ENCODE measurements at places on chromosomes 4 and X.

GRCh38 chr4:108053251-108053711 is 63.6 kb downstream of the HADH start:
- DNase-seq: no peak

- DNase-seq: no peak
Measured at GRCh38 chr4:78776729-78777575, 802 bp downstream of the BMP2K start.

GRCh38 chrX:2643880-2644279 is 47.2 kb upstream of the CD99 start:
- no peak for DNase-seq

GRCh38 chrX:35858361-35858760 is 60.2 kb downstream of the MAGEB16 start:
- no peak for DNase-seq

GRCh38 chr4:26912810-26913209 is 52.2 kb downstream of the STIM2 start:
- DNase-seq: no peak

GRCh38 chr4:185256446-185256845 is 47.0 kb downstream of the SNX25 start:
- DNase-seq: no peak

GRCh38 chr4:89788206-89789072 is 48.5 kb downstream of the SNCA start:
- no peak for DNase-seq

- DNase-seq: no peak
Measured at GRCh38 chr4:126247409-126247808, 932.7 kb downstream of the FAT4 start.

DNA sequence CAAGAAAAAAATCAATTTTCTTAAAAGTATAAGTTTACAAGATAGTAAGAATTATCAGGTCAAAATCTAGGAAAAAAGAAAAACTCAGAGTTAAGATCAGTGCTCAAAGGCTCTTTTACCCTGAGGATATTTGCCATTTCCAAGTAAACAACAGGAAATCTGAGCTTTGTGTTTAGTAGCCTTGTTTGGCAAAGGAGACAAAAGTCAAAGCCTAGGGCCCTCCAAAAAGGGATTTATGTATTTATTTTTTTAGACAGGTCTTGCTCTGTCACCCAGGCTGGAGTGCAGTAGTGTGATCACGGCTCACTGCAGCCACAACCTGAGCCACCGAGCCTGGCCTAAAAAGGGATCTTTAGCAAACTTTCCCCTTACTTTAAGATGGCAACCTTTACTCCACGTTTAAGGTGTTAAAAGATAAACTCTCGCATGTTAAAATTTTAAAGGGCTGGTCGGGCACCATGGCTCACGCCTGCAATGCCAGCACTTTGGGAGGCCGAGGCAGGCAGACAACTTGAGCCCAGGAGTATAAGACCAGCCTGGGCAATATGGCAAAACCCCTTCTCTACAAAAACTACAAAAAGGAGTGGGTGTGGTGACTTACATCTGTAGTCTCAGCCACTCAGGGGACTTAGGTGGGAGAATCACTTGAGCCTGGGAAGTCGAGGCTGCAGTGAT is 21.3 kb upstream of the OPHN1 start:
- no peak for DNase-seq

- DNase-seq: no peak
Measured at GRCh38 chr4:10005632-10006031, 15.7 kb downstream of the SLC2A9 start.

- no peak for DNase-seq
Measured at GRCh38 chrX:73916931-73917667, 354.1 kb downstream of the CHIC1 start.

DNA sequence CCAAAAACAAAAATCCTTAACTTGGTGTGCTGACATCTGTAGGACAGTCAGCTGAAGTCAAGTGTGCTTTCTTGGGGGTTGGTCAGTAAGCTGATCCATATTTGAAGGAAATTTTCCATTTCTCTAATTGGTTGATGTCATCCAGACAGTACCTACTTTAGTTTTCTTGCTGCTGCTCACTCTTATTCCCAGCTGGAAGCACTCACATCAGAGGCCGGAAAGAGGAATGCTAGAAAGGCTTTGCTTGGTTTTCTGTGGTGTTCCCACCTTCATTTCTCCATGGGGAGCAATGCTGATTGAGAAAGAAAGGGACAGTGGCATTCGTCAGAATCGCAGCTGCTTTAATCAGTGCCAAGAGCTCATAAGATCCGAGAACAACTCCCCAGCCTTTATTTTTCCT is 227.0 kb downstream of the C4orf33 start:
- no peak for DNase-seq

GRCh38 chr4:1564535-1565375 is 119.4 kb downstream of the FAM53A start:
- DNase-seq: no peak

DNA sequence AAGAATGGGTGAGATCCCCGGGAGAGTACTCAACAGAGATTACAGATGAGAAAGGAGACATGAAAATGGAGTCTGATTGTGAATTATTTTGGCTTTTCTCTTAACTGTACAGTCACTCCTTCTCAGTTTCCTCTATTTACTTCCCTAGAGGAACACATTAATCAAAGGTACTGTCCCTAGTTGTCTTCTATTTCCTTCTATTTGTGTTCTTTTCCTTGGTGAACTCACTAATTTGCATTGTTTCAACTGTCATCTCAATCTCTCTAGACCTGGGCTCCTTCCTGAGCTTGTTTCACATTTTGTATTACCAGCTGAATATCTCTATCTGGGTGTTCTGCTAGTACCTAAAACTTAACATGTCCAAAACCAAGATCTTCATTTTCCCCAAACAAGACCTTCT is 59.8 kb downstream of the ABCB7 start:
- no peak for DNase-seq

DNA sequence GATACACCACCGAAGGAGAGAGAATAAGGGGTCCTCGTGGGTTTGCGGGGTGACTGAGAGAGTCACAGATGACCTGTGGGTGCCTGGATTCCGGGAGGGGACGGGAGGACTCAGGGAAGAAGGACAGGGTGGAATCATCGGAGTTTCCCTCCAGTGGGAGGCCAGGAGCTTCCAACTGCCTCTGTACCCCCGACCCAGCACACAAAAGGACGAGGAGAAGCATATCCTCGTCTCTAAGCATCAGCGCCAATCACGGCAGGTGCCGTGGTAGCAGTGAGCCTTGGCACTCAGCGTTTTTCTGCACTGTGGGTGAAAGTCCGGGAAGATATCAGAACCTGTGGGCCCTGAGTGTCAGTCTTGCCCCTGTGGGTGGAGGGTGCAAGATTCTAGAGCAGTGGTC is 62.0 kb downstream of the ASMT start:
- DNase-seq: no peak

GRCh38 chr4:1902243-1902642 is 31.1 kb downstream of the NSD2 start:
- DNase-seq: no peak

DNA sequence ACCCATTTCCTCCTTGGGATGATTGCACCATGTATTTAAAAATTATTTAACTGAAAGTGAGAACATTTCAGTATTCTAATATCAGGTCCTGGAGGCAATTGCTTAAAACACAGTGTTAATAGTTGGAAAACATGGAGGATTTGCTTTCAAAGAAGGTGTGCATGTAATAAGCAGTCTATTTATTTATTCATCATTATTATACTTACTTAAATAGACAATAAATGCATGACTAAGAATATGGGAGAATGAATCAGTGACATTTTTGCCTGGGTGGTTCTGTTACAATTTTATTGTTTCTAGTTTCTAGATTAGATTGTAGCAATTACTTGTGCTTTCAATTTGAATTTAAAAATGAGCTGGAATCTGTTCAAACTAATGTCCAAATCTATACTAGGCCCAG is 145.5 kb downstream of the AREG start:
- DNase-seq: no peak

- no peak for DNase-seq
Measured at GRCh38 chrX:9310616-9311015, 154.2 kb upstream of the TBL1X start.
